ENCODE measurements at places on chromosomes 5 and 9.

GRCh38 chr5:114909424-114909823 is 260.3 kb downstream of the TRIM36 start:
- DNase-seq, result no peak

DNA sequence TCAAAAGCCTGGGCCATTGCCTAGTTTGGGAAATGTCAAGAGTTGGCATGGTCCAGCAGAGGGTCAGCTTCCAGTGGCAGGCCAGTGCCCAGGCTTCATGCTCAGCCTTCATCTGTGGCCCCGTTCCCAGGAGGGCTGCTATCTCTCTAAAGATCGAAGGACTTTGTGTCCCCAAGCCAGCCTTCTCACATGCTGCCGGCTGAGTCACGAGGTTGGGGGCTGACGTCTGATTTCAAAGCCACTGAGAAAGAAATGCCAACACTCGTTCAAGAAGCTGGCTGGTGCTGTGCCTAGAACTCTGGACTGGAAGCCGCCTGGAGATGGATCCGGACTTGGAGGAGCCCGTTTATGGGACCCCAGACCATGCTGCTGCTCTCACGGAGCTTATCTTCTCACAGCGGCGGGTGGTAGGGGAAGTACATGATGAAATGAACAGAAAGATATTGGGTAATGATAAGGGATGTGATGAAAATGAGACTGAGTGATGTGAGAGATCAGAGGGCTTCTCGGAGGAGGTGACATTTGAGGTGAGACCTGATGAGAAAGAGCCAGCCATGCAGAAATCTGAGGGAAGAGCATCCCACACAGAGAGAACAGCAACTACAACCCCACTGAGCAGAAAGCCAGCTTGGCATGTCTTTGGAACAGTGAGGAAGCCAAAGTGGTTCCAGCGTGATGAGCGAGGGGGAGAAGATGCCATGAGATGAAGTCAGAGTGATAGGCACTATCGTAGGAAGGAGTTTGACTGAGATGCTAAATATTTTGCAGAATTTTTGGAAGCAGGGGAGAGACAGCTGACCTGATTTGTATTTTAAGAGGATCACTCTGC is 54.9 kb upstream of the BOD1 start:
- DNase-seq, result no peak

- no peak for DNase-seq
These were observed 99.9 kb upstream of the PRRC1 start for GRCh38 chr5:127417528-127417927.

GRCh38 chr5:77651343-77651742 is 12.8 kb upstream of the OTP start:
- DNase-seq, result no peak

- no peak for DNase-seq
These were observed 13.7 kb upstream of the BTF3 start for GRCh38 chr5:73484511-73484910.

GRCh38 chr5:54093081-54093492 is 217.3 kb downstream of the ARL15 start:
- DNase-seq, result no peak

GRCh38 chr5:120527251-120527650 is 63.2 kb downstream of the PRR16 start:
- DNase-seq, result no peak

- no peak for DNase-seq
These were observed 529 bp upstream of the TPM2 start for GRCh38 chr9:35690294-35690613.

DNA sequence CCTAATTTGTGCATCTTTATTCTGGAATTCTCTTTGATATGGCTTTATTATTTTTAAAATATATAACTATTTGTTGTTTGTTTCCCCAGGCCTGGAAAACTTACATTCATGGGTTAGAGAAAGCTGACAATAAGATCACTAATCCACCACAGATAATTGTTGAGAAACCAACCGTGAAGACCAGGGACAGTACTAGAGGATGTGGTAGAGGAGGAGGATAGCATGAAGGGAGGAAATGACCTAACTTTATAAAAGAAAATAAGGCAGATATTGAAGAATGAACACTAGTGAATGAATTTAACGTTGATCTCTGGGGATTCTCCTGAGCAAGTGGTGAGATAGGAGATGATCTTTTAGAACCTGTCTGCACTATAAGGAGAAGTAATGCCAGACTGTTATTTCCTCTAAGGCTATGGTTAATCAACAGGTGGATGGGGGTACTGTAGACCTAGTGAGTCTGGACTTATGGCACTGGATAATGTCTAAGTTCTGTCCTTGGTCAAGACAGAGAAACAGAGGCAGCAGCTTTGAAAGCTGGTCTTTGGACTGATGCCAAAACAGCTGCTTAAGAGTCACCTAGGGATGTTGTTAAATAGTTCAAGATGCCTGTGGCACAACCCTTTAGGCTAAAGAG is 52.4 kb downstream of the NREP start:
- DNase-seq, result no peak

GRCh38 chr5:149796836-149797235 is 66.7 kb downstream of the PPARGC1B start:
- no peak for DNase-seq

GRCh38 chr9:32264170-32264864 is 120.1 kb upstream of the ACO1 start:
- DNase-seq, result no peak

DNA sequence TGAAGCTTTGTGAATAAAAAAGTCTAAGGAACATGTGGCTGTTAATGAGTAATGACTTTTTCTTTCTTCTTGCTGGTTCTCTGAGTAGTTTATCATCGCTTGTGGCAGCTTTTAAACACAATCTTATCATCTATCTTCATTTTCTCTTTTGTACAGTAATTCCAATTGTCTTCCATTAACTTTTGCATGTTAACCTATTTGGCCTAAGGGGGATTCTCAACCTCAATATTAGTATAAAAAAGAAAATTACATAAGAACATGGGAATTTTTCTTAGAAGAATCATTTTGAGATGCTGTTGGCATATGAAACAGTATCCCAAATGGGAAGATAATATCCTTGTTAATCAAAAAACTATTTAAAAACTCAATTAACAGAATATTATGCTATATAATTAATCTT is 179.7 kb upstream of the GPR151 start:
- no peak for DNase-seq

DNA sequence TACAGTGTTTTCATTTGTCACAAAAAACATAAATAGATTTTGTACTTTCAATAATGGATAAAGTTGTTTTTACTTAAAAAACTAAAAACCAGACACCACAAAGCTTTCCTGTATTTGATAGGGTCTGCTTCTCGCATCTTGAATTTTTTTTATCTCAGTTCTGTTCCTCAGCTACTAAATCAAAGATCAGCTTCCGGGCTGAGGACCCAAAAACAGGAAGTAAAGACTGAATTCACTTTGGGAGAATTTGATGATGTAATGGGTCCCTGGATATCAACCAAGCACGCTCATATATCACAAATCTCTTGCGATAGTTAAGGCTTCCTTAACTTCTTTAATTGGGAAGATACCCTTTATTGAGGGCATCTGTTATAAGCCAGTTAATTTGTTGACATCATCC is 24.1 kb downstream of the ITK start:
- no peak for DNase-seq

- no peak for DNase-seq
These were observed 227.4 kb downstream of the ESM1 start for GRCh38 chr5:54758038-54758437.

GRCh38 chr9:114281473-114282103 is 41.3 kb upstream of the ORM1 start:
- DNase-seq, result no peak

GRCh38 chr5:133907075-133907474 is 61.4 kb downstream of the C5orf15 start:
- DNase-seq, result no peak

- no peak for DNase-seq
These were observed 131.6 kb downstream of the PARP8 start for GRCh38 chr5:50798002-50798401.

DNA sequence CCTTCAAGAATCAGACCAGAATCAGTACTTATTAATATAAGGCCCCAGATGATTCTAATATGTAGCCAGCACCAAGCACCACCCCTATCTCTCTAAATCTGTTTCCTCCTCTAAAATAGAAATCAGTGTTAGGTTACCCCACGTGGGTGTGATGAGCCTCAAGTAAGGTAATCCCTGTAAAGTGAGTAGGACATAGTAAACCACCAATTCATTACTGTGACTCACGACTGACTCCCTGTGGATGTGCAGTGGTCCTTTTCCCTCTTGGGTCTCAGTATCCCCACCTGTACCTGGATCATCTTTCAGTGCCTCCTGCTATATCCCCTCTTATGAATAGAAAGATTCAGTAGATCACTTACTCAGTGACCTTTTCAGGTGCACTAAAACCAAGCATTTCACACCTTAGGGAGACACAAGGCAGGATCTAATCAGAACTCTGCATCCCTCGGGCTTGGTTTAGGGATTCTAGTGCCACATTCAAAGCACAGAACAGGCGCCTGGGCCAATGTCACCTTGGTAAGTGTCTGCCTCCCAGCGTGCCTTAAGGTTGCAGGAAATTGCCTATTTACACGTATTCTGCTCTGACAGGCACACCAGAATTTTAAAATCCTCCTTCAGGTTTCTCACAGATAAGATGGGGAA is 12.2 kb upstream of the ALDH1B1 start:
- DNase-seq, result no peak

DNA sequence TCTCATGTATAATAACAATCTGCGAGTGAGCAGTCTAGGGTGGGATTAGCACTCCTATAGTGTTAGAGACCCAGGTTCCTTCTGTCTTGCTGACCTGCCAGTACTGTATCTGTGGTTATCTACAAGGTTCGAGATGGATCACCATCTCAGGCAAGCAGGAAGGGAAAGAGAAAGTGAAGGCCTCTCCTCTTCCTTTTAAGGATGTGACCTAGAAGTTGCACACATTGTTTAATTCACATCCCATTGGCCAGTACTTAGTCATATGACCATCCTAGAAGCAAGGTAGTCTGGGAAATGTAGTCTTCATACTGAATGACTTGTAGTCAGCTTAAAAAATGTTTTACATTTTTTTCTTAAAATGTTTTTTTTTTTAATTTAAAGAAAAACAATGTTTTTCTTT is 168.6 kb downstream of the CARTPT start:
- DNase-seq, result no peak

DNA sequence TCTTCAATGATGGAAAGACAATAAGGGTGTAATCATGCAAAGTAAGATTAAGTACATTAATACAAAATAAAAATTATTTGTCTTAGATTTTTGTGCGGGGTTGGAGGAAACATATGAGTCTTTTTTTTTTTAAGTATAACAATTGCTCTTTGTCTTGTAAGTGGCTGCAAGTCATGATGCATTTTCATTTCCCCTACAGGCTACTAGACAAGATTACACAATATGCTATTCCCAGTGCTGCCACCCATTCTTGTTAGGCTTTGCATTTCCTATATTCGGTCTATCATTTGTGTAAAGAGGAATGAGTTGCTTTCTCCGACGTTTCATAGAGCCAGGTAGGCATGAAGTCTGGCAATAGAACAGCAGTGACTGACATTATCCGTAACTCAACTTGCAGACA is 294.2 kb upstream of the CYLC2 start:
- DNase-seq, result no peak

GRCh38 chr5:116848954-116849581 is 274.4 kb upstream of the SEMA6A start:
- DNase-seq, result no peak

- DNase-seq, result no peak
These were observed 811.0 kb upstream of the GRAMD2B start for GRCh38 chr5:125612181-125612721.

DNA sequence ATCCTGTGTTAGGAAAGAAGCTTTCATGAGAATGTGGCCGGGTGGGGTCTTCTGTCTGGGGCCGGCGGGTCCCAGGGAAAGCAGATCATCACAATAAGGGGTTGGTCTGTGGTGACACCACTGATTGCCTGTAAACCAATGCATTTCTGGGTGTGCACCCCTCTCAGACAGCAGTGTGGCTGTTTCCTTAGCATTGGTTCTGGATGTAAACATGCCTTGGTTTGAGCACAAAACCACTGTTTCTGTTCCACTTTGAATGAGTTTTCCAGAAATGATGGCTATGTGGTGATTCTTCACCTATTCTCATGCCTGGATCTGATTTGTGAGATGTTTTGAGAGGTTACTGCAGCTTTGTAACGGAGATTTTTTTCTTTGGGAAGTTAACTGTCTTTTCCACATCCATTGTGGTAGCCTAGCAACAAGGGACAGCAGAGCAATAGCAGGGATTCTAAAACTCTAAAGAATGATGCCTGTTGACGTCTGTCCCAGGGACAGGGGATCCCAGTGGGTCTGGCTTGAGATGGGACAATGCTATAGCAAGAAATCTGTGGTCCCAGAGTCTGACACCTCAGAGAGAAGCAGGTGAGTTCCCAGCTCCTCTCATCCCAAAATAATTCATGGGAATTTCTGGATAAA is at the start of gene CCDC192:
Gene CCDC192 (plus strand): TSS at position 466 of the 636 bp plus-strand sequence. CDS start 55 bp downstream, at position 521.
- no peak for DNase-seq

GRCh38 chr5:32848681-32849080 is 137.6 kb downstream of the NPR3 start:
- DNase-seq, result no peak

GRCh38 chr5:40381676-40382363 is 297.9 kb upstream of the PTGER4 start:
- no peak for DNase-seq

GRCh38 chr9:93620881-93621820 is 44.8 kb downstream of the PHF2 start:
- DNase-seq, result no peak

DNA sequence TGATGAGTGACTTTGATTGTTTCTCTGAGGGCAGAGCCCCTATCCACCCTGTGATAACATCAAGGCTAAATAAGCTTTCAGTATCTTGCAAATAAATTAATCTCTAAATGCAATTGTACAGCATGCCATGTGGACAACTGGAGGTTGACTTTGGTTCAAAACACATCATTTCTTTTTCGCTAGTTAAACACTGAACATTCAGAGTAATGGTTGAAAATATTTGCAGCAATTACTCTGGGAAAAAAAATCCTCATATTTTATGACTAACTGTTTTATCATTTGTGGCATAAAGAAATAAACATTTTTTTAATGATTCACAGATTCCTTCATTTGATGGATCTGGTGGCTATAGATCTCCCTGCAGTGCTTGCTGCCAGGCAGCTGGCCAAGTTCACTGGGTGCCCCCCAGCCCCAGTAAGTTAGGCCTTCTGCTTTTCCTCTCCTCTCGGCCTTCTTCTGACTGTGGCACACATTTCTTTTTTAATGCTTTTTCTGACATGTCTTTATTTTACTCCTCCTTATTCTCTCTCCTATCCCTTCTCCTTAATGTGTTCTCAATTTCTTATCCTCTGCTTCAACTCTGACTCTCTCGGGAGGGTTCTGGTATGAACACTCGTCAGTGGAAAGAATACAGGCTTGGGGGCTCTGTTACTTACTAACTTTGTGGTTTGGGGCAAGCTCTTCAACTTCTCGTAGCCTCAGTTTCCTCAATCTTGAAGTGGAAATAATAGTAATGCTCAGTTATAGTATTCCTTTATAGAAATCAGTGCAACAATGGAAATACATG is 69.6 kb downstream of the ADAMTSL1 start:
- DNase-seq, result no peak

All from activated naive CD4-positive, alpha-beta T cell treated with anti-CD3 and anti-CD28 coated beads, Interleukin-2, amount 10 ng/mL, durations not matched to agents 7 days and 5 days (primary cell).